NCI-H2227 treated with DMSO at 0.1 percent for 48 hours (cell line): ENCODE measurements at places on chromosomes 2 and 18.
A peak's percentile ranks its signal among the peaks of the same experiment; 100 is the strongest.

DNA sequence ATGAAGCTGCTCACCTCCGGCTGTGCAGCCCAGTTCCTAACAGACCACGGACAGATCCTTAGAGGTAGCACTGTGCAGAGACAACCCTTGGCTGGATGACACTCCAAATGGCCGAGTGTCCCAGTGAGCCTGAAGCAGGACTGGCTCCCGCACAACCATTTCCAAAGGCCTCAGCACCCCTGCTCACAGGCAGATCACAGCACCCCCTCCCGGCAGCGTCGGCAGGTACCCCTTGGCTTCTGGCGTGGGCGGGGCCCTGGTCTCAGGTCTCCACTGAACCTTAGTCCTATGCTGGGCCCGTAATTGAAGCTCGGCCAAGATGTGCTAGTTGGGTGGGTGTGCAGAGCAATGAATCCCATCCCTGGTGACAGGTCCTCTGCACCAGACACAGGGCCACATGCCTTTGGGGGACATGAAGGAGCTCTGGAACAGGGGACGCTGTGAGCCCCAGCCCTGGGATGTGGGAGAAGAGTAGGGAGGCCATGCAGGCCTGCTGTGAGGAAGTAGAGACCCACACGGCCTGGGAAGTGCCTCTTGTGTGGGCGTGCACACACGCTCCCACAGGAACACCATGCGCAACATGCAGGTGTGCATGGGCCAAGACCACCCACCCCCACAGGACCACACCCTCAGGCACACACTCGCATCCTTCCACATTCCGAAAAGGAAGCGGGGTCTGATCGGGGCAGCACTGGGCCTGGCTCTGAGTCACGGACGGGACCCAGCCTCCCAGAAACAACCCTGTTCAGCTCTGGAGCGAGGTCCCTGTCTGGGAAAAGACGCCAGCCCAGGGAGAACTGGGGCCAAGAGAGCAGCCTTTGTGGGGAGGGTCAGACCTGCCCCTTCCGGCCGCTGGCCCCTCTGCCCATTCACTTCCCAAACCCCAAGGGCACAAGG lies 2.8 kb downstream of the DUSP2 start:
- no peak for DNase-seq

DNA sequence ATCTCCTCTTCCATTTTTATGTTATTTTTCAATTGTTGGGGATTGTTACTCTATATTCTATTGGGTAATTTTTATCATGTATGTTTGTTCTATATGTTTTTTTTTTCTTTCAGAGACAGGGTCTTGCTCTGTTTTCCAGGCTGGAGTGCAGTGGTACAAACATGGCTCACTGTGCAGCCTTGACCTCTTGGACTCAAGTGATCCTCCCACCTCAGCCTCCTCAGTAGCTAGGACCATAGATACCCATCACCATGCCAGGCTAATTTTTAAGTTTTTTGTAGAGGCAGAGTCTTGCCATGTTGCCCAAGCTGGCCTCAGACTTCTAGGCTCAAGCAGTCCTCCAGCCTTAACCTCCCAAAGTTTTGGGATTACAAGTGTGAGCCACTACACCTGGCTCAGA lies 88.7 kb downstream of the TTC27 start:
- no peak for DNase-seq

DNA sequence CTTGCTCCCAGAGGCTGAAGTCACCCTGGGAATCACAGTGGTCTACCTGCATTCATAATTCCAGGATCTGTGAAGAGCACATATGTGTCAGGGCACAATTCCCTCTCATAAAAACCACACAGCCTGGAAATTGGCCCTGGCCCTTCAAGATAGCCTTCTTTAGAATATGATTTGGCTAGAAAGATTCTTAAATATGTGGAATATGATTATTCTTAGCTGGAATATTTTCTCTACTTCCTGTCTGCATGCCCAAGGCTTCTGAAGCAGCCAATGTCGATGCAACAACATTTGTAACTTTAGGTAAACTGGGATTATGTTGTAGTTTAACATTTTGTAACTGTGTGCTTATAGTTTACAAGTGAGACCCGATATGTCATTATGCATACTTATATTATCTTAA lies 24.2 kb downstream of the ICOS start:
- DNase-seq = no peak

DNA sequence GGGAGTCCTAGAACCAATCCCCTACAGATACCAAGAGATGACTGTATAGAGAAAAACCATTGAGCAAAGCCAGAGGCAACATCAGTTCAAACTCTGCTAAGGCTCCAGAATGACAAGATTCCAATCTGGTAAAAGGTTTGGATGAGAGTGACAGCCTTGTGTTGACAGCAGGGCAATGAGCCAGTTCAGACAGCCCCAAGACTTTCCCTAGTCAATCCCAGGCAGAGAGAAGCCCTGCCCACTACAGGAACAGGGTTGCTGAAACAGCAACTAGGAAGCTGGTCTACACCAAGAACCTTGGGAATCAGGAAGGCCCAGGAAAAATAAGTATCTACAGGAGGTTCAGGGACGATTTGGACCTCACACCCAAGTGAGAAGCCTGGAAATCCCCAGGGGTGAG lies 3.3 kb downstream of the PSTPIP2 start:
- no peak for DNase-seq

DNA sequence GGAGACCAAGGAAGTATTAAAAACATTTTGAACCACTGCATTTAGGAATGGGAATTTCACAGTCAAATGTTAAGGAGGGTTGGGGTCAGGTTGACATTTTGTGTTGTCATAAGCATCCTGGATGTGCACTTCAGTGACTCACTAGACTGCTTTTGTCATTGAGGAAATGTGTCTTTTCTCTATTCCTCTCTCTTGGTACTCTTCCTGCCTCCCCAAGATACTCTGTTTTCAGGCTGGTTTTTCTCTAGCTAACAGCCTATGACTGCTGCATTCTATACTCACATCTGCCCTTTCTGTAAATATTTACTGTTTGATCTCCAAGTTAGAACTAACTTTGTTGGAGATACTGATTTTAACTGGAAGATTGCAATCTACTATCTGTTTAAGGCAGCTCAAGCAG lies 23.4 kb downstream of the XRCC5 start:
- DNase-seq = no peak

GRCh38 chr2:197803033-197803444 lies 1.4 kb upstream of the PLCL1 start:
- peak; percentile 71 for DNase-seq

GRCh38 chr18:59358414-59358711 lies 702 bp downstream of the LMAN1 start:
- no peak for DNase-seq
